ENCODE measurements at places on chromosomes 7 and 10.

DNA sequence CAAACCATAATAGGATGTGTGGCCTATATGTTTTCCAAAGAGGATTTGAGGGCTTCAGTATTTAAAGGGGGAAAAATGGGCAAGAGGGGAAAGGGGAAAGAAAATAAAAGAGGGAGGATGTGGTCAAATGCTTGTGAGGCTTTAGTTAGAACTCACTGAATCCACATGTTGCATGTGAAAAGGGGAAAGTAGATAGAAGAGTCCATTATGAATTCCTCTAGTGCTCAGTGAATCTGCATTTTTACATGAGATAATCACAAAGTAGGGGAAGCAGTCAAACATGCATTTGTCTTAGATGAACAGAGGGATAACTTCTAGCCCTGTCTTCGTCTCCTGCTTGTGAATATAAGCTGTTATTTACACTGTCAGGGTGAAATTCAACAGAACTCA, 24.6 kb upstream of the AKAP9 start:
- DNase-seq, result no peak

- DNase-seq, result no peak
Observed at GRCh38 chr10:36773652-36774051, 351.7 kb upstream of the ANKRD30A start.

- DNase-seq, result no peak
Observed at GRCh38 chr10:60086862-60087261, 180.5 kb upstream of the CCDC6 start.

GRCh38 chr10:86077271-86077670, 289.3 kb downstream of the GRID1 start:
- DNase-seq, result no peak

- DNase-seq, result no peak
Observed at GRCh38 chr10:30383356-30383755, 34.3 kb upstream of the MTPAP start.

DNA sequence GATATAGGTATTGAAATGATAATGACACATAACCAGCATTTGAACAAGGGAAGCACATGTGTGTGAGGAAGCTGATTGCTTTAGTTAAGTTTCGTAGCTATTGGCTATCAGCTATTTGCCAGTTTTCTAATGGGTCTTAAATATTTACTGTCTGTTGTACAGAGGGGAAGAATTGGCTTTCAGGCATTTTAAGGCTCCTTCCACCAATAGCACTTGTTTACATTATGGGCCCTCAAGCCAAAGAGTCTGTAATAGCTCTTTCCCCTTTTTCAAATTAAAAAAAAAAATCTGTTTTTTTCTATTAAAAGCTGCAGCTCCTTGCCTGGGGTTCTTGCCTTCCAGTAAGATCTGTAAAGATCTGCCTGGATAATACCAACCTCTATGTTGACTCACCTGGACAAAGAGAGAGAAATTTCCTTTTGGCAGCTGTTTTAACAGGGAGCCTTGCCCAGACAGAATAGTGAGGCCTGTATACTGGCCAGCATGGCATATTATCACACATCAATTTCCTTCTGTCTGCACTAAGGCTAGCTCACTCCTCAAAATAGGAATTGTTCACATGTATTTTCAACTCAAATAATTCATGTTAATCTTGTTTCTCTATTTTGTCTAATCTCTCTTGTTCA, 104.7 kb upstream of the LRGUK start:
- no peak for DNase-seq

GRCh38 chr7:150388709-150389531, 9.8 kb downstream of the ZNF775 start:
- DNase-seq, result peak; percentile 70

- peak; percentile 75 for DNase-seq
Observed at GRCh38 chr7:67625257-67625737, 628.7 kb downstream of the TYW1 start.

DNA sequence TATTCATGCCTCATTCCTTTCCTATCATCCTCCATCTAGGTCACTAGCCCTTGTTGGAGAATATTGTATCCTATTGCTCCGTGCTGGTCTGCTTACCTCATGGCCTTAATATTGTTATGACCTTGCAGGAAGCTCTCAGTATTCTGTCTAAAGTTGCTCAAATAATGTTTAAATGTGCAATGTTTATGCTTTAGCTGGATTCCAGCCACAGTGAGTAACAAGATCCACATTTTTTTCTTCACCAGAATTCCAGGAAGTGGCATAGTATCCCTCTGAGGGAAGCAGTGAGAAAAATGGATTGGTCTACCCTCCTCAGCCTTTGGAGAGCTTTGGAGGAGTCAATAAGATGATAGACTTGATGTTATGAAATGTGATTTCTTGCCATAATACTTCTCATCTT, 402.6 kb downstream of the NRG3 start:
- no peak for DNase-seq

DNA sequence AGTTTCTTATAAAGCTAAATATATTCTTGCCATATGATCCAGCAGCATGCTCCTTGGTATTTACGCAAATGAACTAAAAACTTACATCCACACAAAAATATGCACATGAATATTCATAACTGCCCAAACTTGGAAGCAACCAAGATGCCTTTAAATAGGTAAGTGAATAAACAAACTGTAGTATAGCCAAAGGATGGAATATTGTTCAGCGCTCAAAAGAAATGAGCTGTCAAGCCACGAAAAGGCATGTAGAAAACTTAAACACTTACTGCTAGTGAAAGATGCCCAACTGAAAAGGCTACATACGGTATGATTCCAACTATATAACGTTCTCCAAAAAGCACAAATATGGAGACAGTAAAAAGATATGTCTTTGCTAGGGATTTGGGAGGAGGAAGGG, 12.7 kb downstream of the THSD7A start:
- no peak for DNase-seq

GRCh38 chr7:71563276-71563675, 431.3 kb downstream of the GALNT17 start:
- DNase-seq, result no peak

GRCh38 chr10:124656113-124656490, 88.1 kb downstream of the FAM53B start:
- DNase-seq, result no peak

DNA sequence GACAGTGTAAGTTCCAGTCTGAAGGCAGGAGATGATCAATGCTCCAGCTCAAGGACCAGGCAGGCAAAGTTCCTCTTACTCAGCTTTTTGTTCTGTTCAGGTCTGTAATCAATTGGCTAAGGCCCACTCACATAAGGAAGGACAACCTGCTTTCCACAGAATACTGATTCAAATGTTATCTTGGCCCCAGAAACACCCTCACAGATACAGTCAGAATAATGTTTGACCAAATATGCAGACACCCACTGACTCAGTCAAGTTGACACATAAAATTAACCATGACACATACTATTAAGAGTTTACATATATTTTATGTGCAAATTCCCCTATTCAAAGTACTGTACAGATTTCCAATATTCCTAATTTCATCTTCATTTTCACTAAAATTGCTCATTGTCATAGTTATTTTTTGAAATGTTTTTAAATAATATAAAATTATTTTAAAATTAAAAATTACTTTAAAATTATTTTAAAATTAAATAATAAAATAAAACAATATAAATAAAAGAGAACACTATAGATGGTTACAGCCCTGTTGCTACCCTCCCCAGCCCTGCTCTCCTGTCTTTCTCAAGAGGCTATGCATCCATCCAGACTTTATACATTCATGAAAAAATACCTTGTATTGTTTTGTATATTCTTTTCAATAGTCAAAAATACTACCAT, 59.4 kb downstream of the RAB11FIP2 start:
- no peak for DNase-seq

DNA sequence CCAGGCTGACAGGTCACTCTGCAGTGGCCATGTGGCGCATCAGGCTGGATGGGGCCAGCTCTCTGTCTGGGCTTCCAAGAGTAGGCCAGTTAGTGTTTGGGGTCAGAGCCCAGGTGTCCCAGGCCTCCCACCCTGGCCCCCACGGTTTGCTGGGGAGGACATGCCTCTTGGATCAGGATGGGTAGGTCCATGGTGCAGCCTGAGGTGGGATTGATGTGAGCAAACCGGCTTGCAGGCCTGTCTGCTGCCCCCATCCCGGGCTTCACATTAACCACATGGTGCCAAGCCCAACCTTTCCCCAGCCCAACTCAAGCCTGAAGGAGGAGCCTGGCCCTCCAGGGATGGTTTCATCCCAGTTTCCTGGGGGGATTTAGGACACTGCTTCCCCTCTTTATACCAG, 39.2 kb downstream of the LDB3 start:
- no peak for DNase-seq

- no peak for DNase-seq
Observed at GRCh38 chr7:35556515-35557471, 138.1 kb downstream of the HERPUD2 start.
